Activated T-helper 1 cell treated with Interleukin-2 at 50 U/mL for 16 hours (primary cell): ENCODE measurements at places on chromosomes 6 and 20.

GRCh38 chr20:3233131-3233990 is 5.6 kb downstream of the SLC4A11 start:
- DNase-seq: no peak

GRCh38 chr20:23668477-23668951 is 20.3 kb downstream of the CST4 start:
- no peak for DNase-seq

- DNase-seq: no peak
Measured at GRCh38 chr20:46272389-46273047, 35.8 kb downstream of the CDH22 start.

- DNase-seq: no peak
Measured at GRCh38 chr6:44300292-44300823, 12.8 kb downstream of the AARS2 start.

- no peak for DNase-seq
Measured at GRCh38 chr6:5517796-5518195, 256.5 kb downstream of the FARS2 start.

GRCh38 chr6:24858177-24858653 is 59.5 kb upstream of the ARMH2 start:
- no peak for DNase-seq

- peak; percentile 14 for DNase-seq
Measured at GRCh38 chr20:51624157-51624731, 81.7 kb upstream of the NFATC2 start.

DNA sequence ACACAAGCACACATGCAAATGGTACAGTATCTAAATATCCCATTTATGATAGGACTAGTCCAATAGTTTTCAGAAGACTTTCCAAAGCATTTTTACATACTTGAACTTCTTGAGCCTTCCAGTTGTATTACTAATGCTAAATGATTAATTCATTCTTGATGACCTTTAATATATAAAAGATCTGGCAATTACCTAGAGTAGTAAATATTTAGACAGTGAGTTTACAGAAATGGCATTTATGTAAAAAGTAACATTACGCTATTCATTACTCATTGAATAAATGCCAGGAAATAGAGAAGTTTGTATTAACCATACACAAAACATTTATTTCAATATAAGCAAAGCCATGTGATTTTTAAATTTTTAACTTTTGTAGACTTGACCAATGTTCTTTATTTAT is 158.8 kb downstream of the DST start:
- no peak for DNase-seq

DNA sequence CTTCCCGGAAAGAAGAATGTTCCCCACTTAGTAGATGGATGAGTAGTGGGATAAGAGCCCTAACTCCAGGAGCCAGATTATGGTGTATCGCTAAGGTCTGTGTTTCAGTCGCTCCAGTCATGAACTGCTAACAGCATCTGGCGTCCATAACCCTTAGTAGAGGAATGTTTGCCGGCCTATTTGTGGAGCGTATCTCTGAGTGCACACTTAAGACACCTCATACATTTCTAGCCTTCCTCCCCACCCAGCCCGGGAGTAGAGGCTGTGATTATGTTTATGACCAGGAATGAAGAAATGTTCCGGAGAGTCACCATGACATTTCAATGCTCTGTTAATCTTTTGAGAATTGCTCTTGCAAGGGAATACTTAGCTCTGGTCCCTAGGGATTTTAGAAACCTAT is 251.1 kb upstream of the SOX4 start:
- DNase-seq: no peak

DNA sequence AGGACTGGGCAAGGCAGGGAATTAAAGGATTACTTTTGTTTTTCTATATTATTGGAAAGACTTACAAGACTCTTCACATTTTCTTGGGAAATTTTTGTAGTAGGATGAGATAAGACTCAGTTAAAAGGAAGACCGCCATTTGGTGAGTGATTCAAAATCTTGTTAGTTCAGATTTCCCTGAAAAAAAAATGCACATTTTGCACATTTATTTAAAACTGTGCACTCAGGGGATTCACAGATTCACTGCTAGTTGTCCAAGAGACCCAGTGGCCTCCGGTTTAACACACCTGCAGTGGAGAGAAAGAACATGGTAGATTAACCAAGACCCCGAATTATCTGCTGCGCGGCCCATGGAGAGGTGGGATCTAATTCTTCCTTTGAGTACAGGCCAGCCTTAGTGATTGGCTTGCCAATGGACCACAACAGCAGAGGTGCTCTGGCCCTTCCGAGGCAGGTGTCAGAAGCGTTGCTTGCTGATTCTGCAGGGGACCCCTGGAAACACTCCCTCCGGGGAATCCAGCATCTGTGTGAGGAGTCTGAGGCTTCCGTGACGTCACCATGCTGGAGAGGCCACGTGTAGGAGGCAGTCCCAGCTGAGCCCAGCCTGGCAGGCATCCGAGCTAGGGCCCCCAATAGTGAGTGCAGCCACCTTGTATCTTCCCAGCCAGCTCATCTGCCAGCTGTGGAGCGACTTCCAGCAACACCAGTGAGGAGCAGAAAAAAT is 68.9 kb downstream of the ZNF217 start:
- no peak for DNase-seq

DNA sequence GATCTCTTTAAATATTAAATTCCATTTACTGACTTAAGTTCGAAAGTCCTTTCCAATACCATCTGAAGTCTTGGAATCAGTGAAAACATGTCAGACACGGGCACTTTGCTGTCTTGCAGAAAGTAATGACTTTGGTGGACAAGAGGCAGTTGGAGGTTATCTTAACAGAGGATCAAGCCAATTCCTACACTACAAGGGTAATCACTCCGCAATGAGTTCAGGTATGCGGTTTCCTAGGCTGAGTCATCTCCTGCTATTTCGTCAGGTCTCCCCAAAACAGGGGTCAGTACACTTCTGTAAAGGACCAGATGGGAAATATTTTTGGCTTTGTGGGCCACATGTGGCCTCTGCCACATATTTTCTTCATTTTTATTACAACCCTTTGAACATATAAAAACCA is 656.6 kb downstream of the KIF16B start:
- no peak for DNase-seq

- no peak for DNase-seq
Measured at GRCh38 chr6:133980168-133980567, 27.1 kb downstream of the TBPL1 start.

- no peak for DNase-seq
Measured at GRCh38 chr20:3781153-3781910, at the start of gene SPEF1. SPEF1 (minus strand) TSS chr20:3781448; CDS start chr20:3781287, 161 bp downstream.

DNA sequence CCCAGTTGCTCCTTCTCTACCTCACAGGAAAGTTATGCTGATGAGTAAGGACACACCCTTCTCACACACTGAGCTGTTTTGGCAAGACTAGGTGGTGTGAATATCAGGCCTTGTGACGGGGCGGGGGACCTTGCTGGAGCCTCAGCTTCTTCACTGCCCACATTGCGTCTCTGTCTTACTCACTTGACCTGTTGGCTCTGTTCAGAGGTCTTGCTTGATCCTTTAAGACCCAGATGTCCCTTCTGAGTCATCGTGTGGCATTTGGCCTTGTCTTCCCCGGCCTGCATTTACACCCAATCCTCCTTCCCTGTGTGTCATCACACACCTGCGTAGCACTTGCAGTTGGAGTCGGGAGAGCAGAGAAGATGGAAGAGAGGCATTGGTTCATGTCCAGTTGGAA is 8.3 kb upstream of the PRND start:
- no peak for DNase-seq

- no peak for DNase-seq
Measured at GRCh38 chr6:44178424-44179071, 19.9 kb downstream of the CAPN11 start.

DNA sequence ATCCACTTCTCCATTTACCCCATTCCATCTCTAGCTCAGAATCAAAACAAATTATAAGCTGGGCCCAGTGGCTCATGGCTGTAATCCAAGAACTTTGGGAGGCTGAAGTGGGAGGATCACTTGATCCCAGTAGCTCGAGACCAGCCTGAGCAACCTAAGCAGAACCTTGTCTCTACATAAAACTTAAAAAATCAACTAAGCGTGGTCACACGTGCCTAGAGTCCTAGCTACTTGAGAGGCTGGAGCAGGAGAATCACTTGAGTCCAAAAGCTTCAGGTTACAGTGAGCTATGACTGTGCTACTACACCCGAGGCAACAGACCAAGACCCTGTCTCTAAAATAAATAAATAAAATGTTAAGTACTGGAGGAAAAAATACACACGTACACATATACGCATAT is 74.7 kb upstream of the RUNX2 start:
- DNase-seq: no peak

GRCh38 chr20:44041001-44041400 is 126.3 kb downstream of the TOX2 start:
- DNase-seq: no peak

DNA sequence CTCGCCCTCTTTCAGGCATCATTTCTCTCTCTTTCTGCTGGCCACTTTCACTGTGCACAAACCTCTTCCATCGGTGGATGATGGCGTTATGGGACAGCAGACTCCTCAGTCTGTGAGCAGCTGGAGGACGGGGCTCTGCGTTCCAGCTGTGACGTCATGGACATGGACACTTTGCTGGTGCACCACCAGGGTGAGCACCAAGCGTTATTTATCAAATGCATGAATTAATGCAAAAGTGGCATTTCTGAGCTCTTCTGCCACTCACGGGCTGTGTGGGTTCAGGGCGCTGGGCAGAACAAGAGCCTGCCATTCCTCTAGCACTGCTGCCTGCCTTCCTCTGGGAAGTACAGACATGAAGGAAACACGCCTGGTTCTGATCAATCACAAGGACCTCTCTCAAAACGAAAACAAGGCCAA is 82.9 kb upstream of the MPC1 start:
- no peak for DNase-seq

- DNase-seq: no peak
Measured at GRCh38 chr6:27224729-27225128, 22.8 kb upstream of the PRSS16 start.

DNA sequence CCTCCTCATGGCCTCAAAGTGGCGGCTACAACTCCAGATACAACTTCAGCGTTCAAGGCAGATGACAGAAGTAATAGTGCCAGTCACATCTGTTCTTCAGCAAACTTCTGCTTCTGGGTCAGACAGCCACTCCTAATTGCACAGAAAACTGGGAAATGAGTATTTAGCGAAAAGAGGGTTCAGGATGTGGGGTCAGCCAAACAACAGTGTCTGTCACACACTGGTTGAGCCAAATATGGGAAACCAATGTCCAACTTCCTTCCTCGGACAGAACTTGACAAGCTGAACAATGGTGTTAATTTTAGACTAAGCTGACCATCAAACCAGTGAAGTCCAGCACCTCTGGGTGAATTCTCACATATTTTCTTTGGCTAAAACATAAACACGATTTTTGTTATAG is 22.1 kb downstream of the NUDT3 start:
- no peak for DNase-seq

GRCh38 chr20:63100174-63100925 is 93.6 kb upstream of the BHLHE23 start:
- DNase-seq: no peak

DNA sequence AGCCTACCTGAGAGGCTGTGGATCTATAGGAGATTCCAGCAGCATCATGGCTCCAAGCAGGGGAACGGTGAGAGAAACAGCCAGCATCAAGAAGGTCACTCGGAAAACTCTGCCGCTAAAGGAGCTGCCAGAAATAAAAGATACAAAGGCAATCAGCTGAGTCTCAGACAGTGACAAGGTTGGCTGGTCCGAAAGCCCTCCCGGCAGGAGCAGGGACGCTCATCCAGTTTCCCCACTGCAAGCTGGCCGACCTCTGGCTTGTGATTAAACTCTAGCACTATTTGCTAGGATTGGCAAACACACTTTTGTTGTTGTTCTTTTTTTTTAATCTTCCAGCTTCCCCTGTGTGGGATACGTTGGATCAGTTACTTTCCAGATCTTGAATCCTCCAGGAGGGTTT is 8.7 kb downstream of the APMAP start:
- DNase-seq: no peak

GRCh38 chr6:96812077-96812703 is 25.1 kb downstream of the GPR63 start:
- DNase-seq: no peak

DNA sequence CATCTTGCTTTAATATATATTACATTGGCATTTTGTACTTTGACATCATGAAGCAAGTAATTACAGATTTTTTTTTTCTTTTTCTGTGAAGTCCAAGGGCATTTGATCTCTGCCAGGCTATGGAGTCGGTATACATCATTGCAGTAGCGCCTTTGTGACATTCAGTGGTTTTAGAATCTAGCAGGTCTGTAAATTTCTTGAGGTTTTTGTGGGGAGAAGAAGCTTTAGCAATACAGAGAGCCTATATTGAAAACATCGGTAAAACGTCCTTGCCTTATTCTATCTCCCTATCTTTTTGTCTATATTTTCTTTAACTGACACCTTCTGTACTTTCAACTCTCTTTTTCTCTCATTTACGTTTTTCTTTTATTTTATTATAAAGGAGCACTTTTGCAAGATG is 47.2 kb downstream of the DUSP22 start:
- no peak for DNase-seq

DNA sequence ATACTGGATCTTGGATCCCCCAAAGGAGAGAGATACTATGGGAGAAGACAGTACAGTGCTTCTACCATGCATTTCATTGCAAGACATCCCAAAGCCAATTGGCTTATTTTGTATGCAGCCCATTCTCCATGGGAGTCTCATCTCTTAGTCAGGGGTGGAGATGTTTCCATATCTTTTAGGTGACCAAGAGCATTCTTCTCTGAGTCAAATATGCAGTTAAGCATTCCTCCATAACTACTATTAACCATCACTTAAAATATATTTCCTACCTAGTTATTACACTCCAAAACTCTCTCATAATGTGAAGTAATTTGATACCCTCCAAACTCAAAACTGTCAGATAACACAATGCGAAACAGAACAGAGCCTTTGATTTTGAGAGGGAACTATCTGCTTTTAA is 542.6 kb downstream of the HDGFL1 start:
- DNase-seq: no peak

DNA sequence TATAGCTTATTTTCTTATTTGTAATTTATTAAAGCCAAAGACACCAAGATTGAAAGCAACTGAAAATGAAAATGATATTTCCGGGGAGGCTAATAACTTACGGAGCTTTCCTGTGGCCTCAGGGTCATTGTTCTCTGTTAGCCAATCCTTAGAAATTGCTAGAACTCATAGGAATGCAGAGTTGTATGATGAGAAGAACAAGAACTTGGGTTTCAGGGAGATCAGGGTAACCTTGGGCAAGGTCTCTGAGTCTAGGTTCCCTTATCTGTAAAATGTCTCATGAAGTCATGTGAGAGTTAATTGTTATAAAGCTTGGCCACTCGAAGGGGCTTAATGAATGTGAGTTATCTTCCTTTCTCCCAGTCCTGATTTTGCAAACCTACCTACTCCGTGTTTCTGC is 20.1 kb upstream of the SERINC3 start:
- DNase-seq: no peak
